Posterior cingulate gyrus (tissue), 11 donors: ENCODE measurements at places on chromosomes 5 and 9.

- DNase-seq = no peak
These were observed 47.0 kb downstream of the OLFM1 start for GRCh38 chr9:135134268-135135022.

DNA sequence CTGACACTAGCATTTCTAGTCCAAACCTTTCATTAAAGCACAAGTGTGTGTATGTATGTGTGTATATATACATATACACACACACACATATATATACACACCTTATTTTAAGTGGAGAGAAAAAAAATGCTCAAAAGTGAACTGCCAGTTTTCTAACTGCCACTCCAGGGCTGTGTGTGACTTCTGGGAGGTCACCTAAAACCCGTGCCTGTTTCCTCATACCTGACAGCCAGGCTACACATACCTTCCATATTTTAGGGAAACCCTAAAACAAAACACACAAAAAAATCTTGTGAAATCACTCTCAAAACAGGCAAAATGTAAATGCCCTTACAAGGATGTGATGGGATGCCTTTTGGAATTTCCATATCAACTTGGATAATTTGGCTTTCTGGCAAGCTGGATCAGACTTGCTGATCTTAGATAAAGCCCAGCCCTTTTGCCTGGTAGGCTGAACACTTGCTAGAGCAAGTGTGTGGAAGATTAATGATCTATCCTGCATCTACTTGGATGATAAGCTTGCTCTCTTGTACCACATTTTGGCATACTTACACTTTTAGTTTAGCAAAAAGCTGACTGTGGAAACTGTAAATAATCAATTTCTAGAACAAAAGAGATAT, 127.8 kb downstream of the GNAQ start:
- DNase-seq = no peak

GRCh38 chr9:7935681-7936080, 136.1 kb upstream of the DMAC1 start:
- no peak for DNase-seq

GRCh38 chr9:16675131-16675530, 195.3 kb downstream of the BNC2 start:
- DNase-seq = no peak

DNA sequence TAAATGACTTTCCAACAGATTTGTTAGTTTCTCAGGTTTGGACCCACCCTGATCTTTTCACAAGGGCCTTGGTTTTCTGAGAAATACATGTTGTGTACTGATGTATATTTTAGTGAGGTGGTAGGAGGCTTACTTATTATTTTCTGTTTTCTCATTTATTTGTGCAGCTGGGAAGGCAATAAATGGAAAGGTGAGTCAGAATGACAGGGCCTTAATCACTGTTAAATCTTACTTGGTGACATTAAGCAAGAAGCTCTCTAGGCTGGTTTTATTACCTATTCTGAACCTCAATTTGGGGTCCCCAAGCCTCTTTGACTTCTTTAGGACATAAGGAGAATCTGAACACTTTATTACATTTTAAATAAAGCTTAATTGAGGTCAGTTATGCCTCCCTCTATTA, 214.0 kb upstream of the DAB2 start:
- DNase-seq = no peak

GRCh38 chr5:405421-405820, 37.6 kb upstream of the EXOC3 start:
- no peak for DNase-seq

GRCh38 chr9:132042324-132042723, 37.3 kb downstream of the MED27 start:
- DNase-seq = no peak

GRCh38 chr5:150223474-150223873, 33.6 kb downstream of the SLC6A7 start:
- DNase-seq = no peak

DNA sequence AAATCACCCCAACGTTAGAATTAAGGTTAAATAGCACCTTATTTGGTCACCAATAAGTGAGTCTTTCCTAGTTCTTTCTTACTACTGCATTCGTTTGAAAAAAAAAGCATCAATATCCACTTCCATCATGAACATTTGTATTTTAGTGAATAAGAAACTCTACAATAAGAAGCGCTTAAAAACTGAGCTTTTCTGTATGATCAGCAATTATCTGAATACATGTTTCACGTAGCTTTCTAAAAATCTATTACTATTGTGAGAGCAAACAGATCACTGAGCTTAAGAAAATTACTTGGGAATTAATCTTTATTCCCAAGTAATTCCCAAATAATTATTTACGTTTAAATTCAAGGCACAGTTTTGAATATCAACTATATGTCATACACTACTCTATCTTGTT, 32.5 kb downstream of the ZDHHC21 start:
- DNase-seq = no peak

DNA sequence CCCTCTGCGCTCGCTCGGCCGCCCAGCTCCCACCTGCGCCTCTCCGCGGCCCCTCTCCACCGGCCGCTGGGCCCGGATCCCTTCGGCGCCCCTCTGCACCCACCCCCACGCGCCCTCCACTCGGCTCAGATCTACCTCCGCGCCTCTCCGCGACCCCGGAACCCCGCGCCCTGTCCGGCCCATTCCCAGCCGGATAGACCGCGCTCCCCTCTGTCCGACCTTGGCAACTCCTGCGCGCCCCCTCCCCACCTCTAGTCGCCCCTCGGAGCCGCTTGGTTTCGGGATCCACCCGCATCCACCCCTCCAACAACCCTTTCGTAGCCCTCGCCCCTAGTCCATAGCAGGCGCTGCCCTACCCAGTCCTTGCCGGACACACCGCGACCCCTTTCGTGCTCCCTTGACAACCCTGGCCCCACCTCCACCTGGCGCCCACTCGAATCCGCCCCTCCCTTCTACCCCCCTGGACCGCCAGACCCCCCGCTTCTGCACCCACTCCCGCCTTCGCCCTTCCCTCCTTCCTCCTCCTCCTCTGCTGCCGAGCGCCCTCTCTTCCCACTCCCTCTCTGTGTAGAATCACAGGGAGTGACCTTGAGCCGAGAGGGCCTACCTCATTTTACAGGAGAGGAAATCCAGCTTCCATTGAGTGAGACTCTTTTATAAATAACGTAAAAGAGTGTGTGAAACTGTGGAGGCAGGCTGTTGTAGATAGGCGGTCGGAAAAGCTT, 525 bp upstream of the AK3 start:
- peak; percentile 85 for DNase-seq

- no peak for DNase-seq
These were observed 57.2 kb downstream of the MLANA start for GRCh38 chr9:5947912-5948311.

DNA sequence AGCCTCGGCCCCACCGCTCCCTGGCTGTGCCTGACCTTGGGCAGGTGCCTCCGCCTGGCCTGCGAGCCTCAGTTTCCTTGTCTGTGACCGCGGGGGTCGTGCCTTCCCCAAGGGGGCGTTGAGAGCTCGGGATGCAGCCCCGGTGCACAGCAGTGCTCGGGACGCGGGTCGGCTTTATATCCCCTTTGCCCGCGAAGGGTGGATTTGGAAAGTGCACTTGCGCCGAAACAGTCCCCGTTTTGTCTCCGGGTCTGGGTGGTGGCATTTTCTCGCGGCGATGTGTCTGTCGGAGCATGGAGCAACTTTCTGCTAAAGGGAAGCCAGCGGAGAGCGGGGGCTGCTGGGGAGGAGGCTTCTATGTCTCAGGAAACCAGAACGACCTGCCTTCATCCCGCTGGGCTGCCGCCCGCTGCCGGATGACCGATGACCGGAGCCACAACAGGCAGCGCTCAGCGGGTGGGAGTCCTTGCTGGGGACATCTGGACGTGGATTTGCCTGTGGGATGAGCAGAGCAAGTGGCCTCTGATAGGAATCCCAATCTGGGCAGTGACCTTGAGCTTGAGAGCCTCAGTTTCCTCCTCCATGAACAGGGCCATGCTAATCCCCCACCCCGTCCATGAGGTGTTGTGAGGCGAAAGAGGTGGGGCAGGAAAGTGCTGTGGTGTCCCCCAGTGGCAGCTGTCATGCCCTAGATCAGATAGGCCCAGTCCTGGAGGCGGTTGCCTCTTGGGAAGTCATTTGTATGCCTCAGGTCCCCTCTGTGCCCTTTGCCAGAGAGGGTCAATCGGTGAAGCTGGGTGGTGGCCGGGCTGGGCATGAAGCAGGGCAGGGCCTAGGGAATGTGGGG, 651 bp downstream of the HRH2 start:
- peak; percentile 47 for DNase-seq

DNA sequence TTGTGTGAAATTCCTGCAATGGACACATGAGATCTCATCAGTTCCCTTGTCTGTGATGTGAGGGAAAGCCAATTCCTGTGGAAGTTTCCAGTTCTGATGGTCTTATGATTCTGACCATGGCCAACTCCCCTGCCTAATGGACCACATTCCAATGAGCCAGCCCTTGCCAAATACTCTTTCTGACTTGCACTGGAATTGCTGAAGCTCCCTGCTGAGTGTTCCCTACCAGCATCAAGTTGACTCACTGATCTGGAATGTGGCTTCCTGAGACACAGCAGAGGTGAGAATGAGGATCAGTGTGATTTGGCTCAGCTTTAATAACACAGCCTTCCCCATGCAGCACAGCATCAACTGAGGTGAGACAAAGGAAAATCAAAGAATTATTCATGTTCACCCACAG, 427.8 kb downstream of the KDM4C start:
- no peak for DNase-seq

- no peak for DNase-seq
These were observed 24.7 kb upstream of the TIFAB start for GRCh38 chr5:135476615-135477581.

- DNase-seq = no peak
These were observed 21.0 kb upstream of the TBCA start for GRCh38 chr5:77797136-77797535.

- DNase-seq = no peak
These were observed 81.4 kb downstream of the GABBR2 start for GRCh38 chr9:98627296-98627695.

GRCh38 chr5:51326844-51327243, 56.4 kb upstream of the ISL1 start:
- no peak for DNase-seq

- no peak for DNase-seq
These were observed 154.9 kb upstream of the DAPK1 start for GRCh38 chr9:87342743-87343142.

GRCh38 chr5:92635001-92635461, 946.0 kb downstream of the NR2F1-AS1 start:
- DNase-seq = no peak

DNA sequence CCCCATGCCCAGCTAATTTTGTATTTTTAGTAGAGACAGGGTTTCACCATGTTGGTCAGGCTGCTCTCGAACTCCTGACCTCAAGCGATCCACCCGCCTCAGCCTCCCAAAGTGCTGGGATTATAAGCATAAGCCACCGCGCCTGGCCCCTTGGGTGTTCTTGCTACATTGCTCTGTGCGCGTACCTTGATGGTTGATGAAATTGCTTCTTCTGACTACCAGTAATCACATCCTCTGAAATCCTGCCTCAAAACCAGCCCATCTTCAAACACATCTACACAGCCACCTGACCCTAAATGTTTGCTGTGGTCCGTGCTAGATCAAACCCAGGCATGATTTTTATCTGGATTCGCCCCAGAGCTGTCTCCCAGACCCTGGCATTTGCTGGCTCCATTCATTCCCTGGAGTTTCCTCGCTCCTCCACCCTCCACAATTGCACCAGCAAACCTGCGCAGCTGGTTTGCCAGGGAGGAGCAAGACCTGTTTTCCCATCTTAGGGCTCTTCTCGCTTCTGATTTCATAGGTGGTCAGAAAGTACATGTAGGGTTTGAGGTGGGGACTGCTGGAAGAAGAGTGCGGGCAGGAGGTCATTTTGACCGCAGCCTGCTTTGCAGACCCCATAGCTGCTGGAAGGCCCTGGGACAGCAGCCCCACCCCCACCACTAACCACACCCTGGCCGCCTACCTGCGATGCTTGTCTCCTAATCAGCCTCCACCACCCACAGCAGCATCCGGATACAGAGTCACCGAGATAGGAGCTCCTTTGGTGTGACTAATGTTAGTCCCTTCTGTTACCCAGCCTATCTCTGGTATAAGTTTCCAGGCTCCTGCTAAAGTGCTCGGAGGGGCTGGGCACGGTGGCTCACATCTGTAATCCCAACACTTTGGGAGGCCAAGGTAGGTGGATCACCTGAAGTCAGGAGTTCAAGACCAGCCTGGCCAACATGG, 22.7 kb downstream of the SWI5 start:
- no peak for DNase-seq

GRCh38 chr5:7394889-7395431, 978 bp upstream of the ADCY2 start:
- DNase-seq = no peak
